ENCODE measurements at places on chromosomes 7 and 10.

DNA sequence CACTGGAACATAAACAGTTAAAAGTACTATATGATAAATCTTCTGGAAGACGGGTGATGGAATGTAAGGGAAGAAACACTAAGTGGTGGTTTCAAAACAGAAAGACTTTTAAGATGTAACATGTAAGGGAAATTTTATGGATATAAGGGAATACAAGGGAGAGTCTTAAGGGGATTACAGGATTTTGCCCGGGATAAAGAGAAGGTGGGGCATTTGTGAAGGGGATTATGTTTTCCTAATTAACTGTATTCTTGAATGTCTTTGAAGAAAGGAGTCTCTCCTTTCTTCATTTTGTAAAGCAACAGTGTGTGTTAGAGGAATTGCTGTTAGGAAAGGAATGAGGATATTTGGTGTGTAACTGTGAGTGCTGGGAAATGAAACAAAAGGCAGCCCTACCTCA lies 745.2 kb downstream of the AUTS2 start:
- no peak for DNase-seq

- DNase-seq = no peak
Observed at GRCh38 chr10:33937036-33937730, 602.7 kb upstream of the NRP1 start.

DNA sequence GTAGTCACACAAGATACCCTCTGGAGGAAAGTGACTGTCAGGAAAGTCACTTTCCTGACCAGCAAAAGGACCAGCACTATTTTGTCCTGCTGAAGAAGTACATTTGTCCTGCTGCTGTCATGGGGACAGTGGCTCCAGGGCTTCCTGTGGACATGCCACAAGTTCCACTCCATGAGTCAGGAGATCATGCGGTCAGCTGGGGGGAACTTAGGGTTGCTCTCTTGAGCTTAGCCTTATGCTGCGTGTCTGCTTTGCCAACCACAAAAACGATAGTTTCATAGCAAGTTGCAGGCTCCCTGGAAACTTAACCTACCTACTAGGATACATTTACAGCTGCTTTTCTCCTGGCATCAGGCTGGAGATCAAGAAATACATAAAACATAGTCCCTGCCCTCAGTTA lies 19.8 kb upstream of the ALOX5 start:
- no peak for DNase-seq

- peak; percentile 97 for DNase-seq
Observed at GRCh38 chr7:130486114-130486953, 5.6 kb upstream of the MEST start.

GRCh38 chr7:83791737-83792136 lies 142.8 kb upstream of the SEMA3E start:
- DNase-seq = no peak

- no peak for DNase-seq
Observed at GRCh38 chr7:131145026-131145425, 182.7 kb upstream of the MKLN1 start.

GRCh38 chr10:47179291-47179647 lies 120.7 kb upstream of the GDF10 start:
- DNase-seq = no peak

DNA sequence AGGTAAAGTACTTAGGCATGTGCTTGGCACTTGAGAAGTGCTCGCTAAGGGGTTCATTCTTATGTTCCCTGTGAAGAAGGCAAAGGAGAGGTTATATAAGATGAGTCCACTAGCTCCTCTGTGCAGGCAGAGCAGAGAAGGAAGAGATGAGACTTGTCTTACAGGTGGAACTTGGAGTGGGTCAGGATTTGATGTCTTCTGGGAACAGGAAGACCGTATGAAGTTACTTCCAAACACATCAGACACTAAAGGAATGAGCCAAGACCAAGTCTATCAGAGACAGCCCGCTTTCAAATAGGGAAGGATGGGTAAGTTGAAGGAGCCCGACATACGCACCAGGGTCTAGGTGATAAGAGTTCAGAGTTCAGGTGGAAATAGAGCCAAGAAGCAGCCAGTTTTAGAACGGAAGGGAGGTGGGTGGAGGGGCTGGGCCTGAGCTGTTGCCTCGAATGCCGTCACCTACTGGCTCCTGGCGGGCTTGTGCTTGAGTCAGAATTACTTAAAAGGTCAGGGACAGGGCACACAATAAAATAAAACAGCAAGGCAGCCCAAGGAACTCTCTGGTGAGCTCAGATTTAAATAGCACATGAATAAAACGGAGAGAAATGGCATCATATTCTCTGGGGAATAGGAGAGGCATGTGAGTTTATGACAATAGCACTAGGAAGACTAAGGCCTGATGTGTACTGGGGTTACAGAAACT lies 56.1 kb upstream of the GRB10 start:
- DNase-seq = no peak

DNA sequence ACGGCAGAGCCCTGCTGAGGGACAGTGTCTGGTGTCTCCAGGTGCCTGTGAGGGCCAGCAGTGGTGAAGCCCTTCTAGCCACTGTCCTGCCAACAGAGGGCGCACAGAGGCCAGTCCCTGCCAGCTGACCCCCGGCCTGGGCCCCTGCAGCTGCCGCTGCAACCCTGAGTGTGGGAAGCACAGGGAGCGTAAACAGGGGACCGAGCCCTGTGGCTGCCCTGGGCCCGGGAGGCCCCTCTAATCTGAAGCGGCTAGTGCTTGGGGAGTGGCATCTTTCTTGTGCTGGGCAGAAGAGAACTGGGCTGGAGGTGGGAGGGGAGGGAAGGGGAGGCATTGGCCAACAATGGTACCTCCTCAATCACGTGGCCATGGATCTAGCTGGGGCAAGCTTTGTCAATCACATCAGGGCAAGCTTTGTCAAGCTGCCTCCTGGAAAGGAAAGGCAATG lies 34.6 kb downstream of the TRIM8 start:
- peak; percentile 86 for DNase-seq

GRCh38 chr7:29099896-29100847 lies 46.2 kb downstream of the CPVL start:
- no peak for DNase-seq

DNA sequence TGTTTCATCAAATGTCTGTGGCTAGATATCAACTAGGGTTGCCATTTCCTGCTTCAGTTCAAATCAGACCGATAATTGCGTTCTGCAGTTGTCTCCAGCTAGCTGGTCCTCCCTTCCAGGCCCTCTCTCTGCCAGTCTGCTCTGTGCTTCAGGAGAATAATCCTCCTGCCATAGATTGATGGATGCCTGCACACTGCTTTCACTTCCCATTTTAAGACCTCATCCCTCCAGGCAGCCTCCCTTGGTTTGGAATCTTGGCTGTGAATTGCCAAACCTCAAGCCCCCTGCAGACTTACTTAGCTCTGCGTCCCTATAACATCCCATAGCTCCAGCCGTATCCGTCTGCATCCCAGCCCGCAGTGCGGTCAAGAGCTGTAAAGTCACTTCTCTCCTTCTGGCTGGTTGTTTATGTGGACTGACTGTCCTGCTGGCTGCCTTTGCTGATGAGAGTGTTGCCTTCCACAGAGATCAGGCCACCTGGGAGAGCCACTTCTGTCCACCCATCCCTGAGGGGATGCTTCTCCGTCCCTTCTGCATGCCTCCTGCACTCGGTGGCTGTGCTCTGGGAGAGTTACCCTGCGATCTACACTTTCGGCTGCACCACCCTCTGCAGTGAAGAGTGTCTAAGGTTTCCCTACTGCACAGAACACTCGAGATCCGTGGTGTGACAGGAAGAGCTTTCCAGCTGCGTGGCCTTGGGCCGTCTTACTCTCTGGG lies 22.4 kb upstream of the KLF6 start:
- DNase-seq = no peak

DNA sequence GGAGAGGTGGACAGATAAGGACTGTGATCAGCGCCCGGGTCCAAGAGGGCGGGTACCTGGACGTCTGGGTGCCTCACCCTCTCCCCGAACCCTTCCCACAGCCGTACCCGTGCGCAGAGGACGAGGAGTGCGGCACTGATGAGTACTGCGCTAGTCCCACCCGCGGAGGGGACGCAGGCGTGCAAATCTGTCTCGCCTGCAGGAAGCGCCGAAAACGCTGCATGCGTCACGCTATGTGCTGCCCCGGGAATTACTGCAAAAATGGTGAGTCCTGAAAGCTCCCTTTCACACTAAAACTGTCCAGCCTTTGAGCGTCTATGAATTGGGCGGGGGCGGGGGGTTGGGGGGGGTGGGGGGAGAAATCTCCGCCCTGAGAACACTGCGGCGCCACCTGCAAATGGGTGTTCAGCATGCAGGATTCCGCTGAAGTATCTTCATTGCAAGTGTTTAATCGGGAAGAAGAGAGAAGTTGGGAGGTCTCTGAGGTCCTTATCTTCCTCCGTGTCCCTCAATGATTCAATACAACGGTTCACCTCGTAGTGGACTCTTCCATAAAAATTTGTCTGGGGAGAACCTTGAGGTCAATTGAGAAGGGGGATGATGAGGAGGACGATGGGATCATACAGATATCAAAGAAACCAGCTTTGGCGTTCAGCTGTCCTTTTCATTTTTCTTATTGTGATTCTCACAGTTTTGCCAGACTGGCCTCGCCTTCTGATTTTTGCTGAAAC lies 906 bp downstream of the DKK1 start:
- no peak for DNase-seq

- DNase-seq = no peak
Observed at GRCh38 chr7:150818971-150819370, 18.4 kb downstream of the TMEM176A start.

GRCh38 chr7:13628239-13629001 lies 361.0 kb downstream of the ETV1 start:
- DNase-seq = no peak

DNA sequence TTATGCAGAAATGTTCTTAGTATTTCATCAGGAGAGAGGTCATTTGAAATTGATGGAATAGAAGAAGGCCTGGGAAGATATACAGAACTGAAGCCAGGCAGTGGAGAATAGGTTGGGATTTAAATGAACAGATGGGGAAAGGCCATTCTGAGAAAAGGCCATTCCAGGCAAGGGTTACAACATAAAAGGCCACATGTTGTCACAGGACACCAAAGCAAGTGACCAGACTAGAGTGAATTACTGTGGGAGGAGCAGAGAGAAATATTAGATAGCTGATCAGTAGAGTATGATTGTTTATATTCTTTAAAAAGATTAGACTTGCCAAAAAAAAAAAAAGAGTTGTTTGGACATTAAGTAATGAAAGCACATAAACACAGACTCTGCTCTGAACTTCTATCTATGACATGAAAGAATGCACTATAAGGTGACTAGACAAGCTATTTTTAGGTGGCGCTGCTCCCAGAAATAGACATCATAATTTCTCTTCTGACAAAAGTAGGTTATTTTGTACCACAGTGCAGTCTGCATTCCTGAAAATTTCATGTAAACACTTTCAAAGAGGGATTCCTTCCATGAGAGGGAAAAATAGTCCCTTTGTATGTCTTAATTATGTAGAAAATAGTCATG lies 55.2 kb upstream of the DKK1 start:
- no peak for DNase-seq

- DNase-seq = no peak
Observed at GRCh38 chr7:40763319-40764287, 628.8 kb downstream of the SUGCT start.

DNA sequence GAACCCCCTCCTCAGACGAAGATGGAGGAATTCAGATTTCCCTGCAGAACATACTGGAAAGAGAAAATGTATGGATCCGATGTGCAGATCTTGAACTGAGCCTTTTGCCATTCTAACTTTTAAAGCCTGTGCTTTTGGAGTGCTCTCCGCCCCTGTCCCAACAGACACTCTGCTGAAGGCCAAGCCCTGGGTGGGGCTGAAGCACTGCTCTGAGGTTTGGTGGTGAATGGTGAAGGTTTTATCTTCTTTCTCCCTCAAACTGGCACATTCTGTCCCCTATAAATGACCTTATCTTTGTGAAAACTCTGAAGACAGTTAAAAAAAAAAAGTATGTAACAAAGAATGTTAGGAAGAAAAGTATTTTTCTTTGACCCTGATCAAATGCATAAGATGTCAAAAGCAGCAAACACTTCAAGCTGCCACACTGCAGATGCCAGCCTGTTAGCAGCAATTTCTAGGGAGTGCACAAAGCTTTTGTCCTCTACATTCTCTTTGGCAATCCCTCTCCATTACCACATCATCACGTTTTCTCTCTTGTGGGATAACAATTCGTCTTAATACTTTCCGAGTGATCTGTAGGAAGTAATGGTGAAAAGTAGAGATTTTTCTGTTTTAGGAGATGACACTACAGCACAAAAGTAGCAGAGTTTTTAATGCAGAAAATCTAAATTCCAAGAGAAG lies 137.3 kb upstream of the CCDC6 start:
- no peak for DNase-seq

GRCh38 chr7:66747881-66748511 lies 7.5 kb downstream of the RABGEF1 start:
- no peak for DNase-seq

DNA sequence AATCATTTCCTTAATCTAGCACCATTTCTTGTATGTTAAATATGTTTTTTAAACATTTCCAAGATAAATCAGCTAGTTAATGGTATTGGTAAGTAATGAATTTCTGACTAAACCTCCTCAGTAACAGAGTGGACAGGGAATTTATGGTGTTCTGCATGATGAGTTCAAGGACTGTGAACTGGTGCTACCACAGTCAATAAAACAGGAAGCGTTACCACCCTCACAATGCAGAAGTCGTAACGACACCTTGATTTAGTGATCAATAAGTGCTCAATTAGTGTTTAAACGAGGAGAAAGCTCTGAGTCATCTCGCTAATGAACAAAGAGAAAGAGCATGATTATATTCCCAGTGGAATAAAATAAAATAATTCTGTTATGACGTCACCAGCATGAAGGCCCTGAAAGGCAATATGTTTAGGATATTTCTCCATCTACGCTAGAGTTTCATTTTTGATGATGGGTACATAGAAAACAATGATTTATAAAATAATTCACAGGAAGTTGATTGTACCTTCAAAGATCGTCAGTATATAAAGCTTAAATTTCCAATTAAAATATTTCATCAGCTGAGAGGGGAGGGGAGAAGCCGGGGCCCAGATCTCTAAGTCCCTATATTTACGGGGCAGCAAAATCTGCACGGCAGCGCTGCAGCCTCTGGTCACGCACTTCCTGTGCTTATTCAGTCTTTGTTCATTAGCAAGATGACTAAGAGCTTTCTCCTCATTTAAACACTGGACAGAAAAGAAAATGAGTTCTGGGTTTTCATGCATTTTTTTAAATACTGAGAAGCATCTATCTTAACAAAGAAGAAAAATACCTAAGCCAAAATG lies 400.5 kb downstream of the PTPRN2 start:
- no peak for DNase-seq

DNA sequence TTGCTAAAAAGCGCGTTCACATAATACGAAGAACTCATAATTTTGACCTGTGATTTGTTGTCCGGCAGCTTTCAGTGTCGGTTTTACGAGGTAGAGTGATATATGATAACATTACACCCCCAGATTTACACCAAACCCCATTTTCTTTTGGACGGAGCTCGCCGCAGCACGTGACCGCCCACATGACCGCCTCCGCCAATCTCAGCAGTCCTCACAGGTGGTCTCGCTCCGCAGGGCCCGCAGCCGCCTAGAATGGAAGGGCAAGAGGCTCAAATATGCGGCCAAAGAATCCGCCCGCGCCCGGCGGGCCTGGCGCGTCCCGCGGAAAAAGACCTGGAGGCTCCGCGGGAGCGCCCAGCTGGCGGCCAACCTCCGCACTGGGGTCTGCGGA lies at the start of gene HOXA7:
Gene HOXA7 (minus strand): TSS at position 168 of the 391 bp plus-strand sequence. CDS start 130 bp downstream, at position 38.
- DNase-seq = no peak
